ENCODE measurements at places on chromosomes 2 and 18. TPM values are rescaled to one million over a fixed set of nuclear protein-coding genes. Genes with fewer than 3 reads are reported as not detected.

INSIG2 gene
- total RNA-seq, result 38.2 TPM

IFIH1 gene
- total RNA-seq, result 63.9 TPM

PSD4 gene
- 261 TPM for total RNA-seq

RTP5 gene
- 0.13 TPM for total RNA-seq

FBXO36 gene
- total RNA-seq, result 1.1 TPM

NEU2 gene
- not detected for total RNA-seq

GRHL1 gene
- 1.2 TPM for total RNA-seq

IL1RL1 gene
- 0.71 TPM for total RNA-seq

SLC5A7 gene
- not detected for total RNA-seq

UGT1A8 gene
- not detected for total RNA-seq

- H3K4me3 ChIP-seq, result no peak overlapping the region
- no peak overlapping the region for H3K27ac ChIP-seq
- peaks cover 52% of the 10 kb centered on the region for H3K27me3 ChIP-seq
- peaks cover 17% of the 10 kb centered on the region for H3K4me1 ChIP-seq
Measured at GRCh38 chr18:23135550-23136325, 453 bp downstream of the CABLES1 start.

DNA sequence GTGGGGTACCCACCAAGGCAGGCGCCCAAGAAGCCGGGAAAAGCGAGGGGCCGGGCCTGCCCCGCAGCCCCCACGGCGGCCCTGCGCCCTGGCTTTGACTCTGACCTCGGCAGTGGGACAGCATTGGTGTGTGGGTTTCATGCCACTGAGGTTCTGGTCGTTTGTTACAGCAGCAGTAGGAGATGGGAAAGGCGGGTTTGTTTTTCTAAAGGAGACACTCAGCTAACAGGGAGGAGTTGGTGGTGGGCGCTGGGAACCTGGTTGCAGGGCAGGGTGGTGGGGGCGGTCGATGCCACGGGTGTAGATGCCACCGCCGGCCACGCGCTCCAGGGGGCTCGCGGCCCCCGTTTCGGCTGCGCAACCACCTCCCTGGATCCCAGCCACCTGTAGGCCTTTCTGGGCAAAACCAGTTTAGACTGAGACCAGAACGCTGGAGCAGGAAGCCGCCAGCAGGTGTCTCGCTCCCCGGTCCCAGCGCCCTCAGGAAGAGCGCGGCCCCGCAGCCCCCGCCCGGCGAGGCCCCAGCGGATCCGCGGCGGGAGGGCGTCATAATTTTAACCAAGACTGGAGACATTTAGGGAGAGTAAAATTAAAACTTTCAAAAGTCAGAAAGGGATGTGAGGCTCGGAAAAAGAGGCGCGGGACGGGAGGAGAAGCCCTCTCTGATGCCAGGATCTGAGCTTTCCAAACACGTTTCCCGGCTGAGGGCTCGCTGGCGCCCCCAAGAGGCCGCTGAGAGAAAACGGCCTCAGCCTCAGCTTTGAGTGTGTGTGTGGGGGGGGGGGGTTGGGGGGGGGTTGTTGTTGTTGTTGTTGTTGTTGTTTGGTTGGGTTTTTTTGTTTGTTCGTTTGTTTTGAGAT is 17.4 kb downstream of the CIDEA start:
- H3K27me3 ChIP-seq, result peaks cover 14% of the 10 kb centered on the region
- no peaks in the 10 kb centered on the region for H3K36me3 ChIP-seq
- peak overlapping the region; percentile 43 for H3K4me3 ChIP-seq
- DNase-seq, result peak; percentile 55
- H3K4me1 ChIP-seq, result peaks cover 2% of the 10 kb centered on the region

DNA sequence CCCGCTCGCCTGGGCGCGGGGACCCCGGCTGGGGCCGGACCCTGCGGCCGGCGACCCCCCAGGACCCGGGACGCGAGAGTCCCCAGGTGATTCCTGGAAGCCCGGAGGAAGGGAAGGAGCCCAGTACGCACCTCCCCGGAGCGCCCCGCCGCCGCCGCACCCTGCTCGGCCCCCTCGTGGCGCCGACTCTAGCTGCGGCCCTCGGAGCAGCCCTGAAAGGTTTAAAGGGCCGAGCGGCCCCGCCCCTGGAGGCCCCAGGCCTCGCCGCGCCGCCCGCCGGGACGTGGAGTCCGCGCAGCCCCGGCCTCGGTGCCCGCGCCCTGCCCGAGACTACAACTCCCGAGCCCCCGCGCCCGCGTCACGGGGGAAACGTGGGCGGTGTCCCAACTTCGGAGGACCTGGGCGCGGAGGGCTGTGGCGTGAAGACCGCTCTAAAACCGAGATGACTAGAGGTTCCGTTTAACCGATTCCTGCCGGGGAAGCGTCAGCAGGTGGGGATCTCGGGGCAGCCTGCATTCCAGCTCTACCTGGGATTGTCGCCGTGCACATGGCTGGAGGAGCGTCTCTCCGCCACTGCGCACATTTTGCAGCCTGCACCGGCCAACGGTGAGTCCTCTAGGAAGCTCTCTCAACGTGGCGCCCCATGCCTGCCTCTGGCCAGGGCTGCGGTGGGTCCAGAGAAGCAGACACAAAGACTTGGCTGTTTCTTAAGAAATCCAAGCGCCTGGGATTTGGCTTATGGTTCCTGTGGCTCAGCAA is at the start of gene TMEM150A:
TSS of gene TMEM150A (minus strand) at position 223 of the 759 bp plus-strand sequence. CDS start 750 bp downstream, outside the sequence.
- H3K27ac ChIP-seq, result no peak within 1 kb of the TSS
- peaks cover 13% of the 10 kb centered on the region for H3K4me1 ChIP-seq
- DNase-seq, result peak; percentile 81

GRCh38 chr2:208101716-208102631 is 22.4 kb downstream of the CRYGD start:
- peaks cover 8% of the 10 kb centered on the region for H3K27me3 ChIP-seq
- no peaks in the 10 kb centered on the region for H3K36me3 ChIP-seq
- peaks cover 11% of the 10 kb centered on the region for H3K4me1 ChIP-seq
- H3K27ac ChIP-seq, result no peak overlapping the region

GRCh38 chr18:13353084-13353823 is 134.7 kb downstream of the LDLRAD4 start:
- no peak overlapping the region for H3K27ac ChIP-seq
- peaks cover 10% of the 10 kb centered on the region for H3K4me1 ChIP-seq
- H3K4me3 ChIP-seq, result no peak overlapping the region
- H3K36me3 ChIP-seq, result peaks cover 11% of the 10 kb centered on the region
- H3K27me3 ChIP-seq, result no peaks in the 10 kb centered on the region

GRCh38 chr2:54656863-54657262 is 66.6 kb upstream of the EML6 start:
- H3K4me3 ChIP-seq, result no peak overlapping the region
- no peaks in the 10 kb centered on the region for H3K27me3 ChIP-seq
- peaks cover 94% of the 10 kb centered on the region for H3K36me3 ChIP-seq
- no peak for DNase-seq
- no peak overlapping the region for H3K27ac ChIP-seq

- H3K4me1 ChIP-seq, result no peaks in the 10 kb centered on the region
- no peak overlapping the region for H3K27ac ChIP-seq
- no peaks in the 10 kb centered on the region for H3K27me3 ChIP-seq
Measured at GRCh38 chr18:27583466-27583865, 398.4 kb upstream of the CHST9 start.

- H3K27ac ChIP-seq, result no peak overlapping the region
- no peaks in the 10 kb centered on the region for H3K27me3 ChIP-seq
- H3K36me3 ChIP-seq, result no peaks in the 10 kb centered on the region
Measured at GRCh38 chr18:44536619-44537018, 144.1 kb upstream of the SETBP1 start.

DNA sequence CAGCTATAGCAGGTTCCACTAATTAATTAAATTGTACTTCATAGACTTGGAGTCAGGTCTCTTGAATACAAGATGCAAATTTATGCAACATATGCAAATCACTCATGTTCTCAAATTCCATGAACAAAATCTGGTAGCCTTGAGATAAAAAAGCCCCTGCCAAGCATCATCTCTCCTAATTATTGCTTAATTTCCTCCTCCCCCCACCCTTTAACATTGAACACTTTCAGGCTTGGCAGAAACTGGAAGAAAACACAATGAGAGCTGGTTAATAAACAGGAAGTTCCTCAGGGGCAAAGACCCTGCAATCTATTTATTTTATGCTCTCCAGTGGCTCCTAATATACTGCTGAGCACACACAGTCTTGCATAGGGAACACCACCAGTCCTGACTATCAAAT is 35.6 kb upstream of the ACVR1 start:
- no peaks in the 10 kb centered on the region for H3K36me3 ChIP-seq
- H3K4me3 ChIP-seq, result no peak overlapping the region
- DNase-seq, result no peak
- H3K4me1 ChIP-seq, result peaks cover 2% of the 10 kb centered on the region

GRCh38 chr2:217363470-217363869 is 503.6 kb upstream of the TNP1 start:
- no peaks in the 10 kb centered on the region for H3K4me1 ChIP-seq
- DNase-seq, result no peak
- no peaks in the 10 kb centered on the region for H3K36me3 ChIP-seq
- no peaks in the 10 kb centered on the region for H3K27me3 ChIP-seq

DNA sequence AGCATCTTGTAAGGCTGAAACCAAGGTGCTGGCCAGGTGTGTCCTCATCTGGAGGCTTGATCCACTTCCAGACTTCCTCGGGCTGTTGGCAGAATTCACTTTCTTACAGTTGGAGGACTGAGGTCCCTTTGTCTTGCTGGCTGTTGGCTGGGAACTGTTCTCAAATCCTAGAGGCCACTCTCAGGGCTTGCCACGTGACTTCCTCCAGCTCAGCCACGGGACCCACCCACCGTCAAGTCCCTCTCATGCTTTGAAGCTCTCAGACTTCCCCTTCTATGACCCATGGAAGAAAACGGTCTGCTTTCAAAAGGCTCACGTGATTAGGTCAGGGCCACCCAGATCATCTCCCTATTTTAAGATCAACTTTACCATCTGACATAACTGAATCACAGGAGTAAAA is 77.1 kb downstream of the SMAD4 start:
- peaks cover 22% of the 10 kb centered on the region for H3K4me1 ChIP-seq
- H3K27me3 ChIP-seq, result no peaks in the 10 kb centered on the region
- H3K27ac ChIP-seq, result peak overlapping the region; percentile 15
- DNase-seq, result no peak
- no peak overlapping the region for H3K4me3 ChIP-seq

DNA sequence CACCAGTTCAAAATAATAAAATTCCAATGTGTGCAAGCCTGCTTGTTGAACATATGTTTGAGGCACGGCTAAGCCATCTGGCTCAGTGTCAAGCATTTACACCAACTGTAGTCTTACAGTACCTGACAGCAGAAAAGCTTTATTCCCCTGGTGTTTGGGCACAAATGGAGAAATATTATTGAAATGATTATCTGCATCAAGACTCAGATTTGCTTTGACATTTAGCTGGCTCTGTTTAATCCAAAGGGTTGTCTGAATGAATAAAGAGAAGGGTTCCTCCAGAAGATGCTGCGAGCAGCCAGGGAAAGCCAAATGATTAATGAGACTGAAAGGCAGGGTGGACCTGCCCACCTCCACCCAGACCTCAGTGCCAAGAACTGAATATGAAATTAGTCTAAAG is 393.2 kb upstream of the GALNT5 start:
- H3K36me3 ChIP-seq, result no peaks in the 10 kb centered on the region
- H3K4me1 ChIP-seq, result no peaks in the 10 kb centered on the region
- H3K27ac ChIP-seq, result no peak overlapping the region
- no peak overlapping the region for H3K4me3 ChIP-seq
- peaks cover 6% of the 10 kb centered on the region for H3K27me3 ChIP-seq
- no peak for DNase-seq

DNA sequence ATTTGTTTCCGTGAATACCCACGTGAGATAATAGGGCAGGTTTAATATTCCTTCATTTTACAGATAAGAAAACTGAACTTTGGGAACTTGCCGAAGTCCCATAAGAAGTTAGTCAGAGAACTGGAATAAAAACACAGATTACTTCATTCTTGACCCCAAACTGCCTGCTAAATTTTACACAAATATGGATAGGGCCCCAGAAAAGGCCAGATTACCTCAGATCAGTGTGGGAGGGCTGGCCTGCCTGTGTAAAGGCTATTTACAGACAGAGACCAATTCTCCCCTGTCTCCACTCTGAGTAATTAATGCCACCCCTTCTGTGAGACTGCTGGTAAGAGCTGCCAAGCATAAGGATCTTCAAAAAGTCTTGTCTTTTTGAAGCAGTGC is 139.2 kb downstream of the MGAT5 start:
- H3K36me3 ChIP-seq, result no peaks in the 10 kb centered on the region
- no peak overlapping the region for H3K4me3 ChIP-seq
- no peak for DNase-seq
- peaks cover 9% of the 10 kb centered on the region for H3K4me1 ChIP-seq

- no peaks in the 10 kb centered on the region for H3K36me3 ChIP-seq
- H3K27me3 ChIP-seq, result peaks cover 20% of the 10 kb centered on the region
- no peak overlapping the region for H3K4me3 ChIP-seq
- H3K4me1 ChIP-seq, result no peaks in the 10 kb centered on the region
Measured at GRCh38 chr2:28497206-28497605, 1.3 kb downstream of the PLB1 start.

GRCh38 chr18:48752928-48753327 is 197.8 kb downstream of the SMAD7 start:
- H3K4me1 ChIP-seq, result no peaks in the 10 kb centered on the region
- no peaks in the 10 kb centered on the region for H3K27me3 ChIP-seq
- H3K4me3 ChIP-seq, result no peak overlapping the region
- no peak for DNase-seq
- H3K36me3 ChIP-seq, result no peaks in the 10 kb centered on the region

- no peaks in the 10 kb centered on the region for H3K4me1 ChIP-seq
- H3K4me3 ChIP-seq, result no peak overlapping the region
- H3K36me3 ChIP-seq, result no peaks in the 10 kb centered on the region
- H3K27me3 ChIP-seq, result peaks cover 26% of the 10 kb centered on the region
Measured at GRCh38 chr2:98372579-98372978, 26.3 kb downstream of the CNGA3 start.

- no peaks in the 10 kb centered on the region for H3K27me3 ChIP-seq
- peak overlapping the region; percentile 95 for H3K27ac ChIP-seq
- no peak for DNase-seq
Measured at GRCh38 chr2:195532628-195533271, 124.3 kb upstream of the SLC39A10 start.

DNA sequence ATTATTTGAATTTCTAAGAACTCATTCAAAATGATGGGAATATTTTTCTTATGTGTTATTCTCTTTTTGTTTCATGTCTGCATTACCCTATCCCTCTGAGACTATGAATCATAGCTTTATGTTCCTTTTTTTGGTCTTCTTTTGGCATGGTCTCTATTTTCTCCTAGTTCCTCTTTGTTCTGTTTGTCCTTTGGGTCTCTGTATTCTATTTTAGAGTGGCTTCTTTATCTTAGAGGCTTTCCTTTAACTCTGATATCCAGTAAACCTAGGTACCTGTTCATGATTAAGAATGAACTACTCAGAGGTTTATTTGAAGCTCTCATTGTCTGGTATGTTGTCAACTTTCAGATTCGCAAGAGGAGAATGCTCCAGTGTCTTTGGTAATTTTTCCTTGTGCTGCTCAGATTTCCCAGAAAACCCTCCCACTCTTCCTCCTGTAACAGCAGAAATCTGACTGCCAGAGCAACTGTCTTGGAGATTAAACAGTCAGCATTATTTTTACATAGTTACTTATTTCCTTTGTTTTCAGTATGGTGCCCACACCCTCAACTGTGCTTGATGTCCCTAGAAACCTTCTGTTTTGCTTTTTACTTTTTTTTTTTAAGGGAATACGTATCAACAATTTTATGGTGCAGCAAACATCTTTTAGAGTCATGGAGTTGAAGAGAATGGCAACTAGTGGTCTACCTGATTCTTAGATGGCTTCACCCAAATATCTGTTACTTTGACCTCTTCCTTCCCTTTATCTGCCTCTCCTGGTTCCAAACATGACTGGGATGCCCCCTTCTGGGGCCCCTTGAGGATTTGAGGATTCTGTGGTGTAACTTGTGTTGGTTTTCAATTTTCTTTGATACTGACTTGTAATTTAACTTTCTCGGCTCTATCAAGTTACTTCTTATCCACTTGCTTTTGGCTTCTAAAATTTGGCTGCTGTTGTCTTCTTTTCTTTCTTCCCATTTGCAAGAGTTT is 92.0 kb downstream of the DPP10 start:
- no peaks in the 10 kb centered on the region for H3K27me3 ChIP-seq
- no peak overlapping the region for H3K4me3 ChIP-seq
- no peaks in the 10 kb centered on the region for H3K36me3 ChIP-seq
- no peak for DNase-seq
